Activated naive CD4-positive, alpha-beta T cell treated with anti-CD3 and anti-CD28 coated beads, Interleukin-2, amount 50 U/mL, for 16 hours (primary cell): ENCODE measurements at places on chromosomes 16 and 17.

GRCh38 chr16:10578474-10579316 lies 1.7 kb downstream of the EMP2 start:
- DNase-seq = no peak

DNA sequence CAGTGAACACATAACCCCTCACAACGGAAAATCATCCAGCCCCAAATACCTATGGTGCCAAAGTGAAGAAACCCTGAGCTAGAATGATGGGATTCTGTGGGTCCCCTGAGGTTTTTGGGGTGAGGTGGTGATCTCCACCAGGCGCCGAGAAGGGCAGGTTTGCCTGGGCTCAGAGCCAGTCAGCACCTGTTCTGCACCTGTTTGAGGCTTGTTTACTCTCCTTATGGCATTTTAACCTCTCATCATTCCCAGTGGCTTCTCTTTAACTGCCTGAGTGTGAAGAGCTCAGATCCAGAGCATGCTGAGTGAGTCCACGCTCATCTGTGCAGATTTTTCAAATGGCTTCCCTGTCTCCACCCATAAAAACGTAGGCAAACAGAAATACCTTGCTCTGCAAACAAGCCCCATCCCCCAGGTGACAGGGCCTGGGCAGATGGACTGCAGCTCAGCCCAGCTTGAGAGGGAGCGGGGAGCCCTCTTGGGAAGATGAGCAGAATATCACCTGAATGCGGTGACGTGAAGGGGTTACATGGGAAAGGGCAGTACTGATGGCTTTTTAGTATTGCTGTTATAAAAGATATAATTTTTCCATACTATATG lies 40.1 kb upstream of the CLEC19A start:
- DNase-seq = no peak

GRCh38 chr17:67293251-67294203 lies 48.5 kb upstream of the HELZ start:
- DNase-seq = peak; percentile 65

DNA sequence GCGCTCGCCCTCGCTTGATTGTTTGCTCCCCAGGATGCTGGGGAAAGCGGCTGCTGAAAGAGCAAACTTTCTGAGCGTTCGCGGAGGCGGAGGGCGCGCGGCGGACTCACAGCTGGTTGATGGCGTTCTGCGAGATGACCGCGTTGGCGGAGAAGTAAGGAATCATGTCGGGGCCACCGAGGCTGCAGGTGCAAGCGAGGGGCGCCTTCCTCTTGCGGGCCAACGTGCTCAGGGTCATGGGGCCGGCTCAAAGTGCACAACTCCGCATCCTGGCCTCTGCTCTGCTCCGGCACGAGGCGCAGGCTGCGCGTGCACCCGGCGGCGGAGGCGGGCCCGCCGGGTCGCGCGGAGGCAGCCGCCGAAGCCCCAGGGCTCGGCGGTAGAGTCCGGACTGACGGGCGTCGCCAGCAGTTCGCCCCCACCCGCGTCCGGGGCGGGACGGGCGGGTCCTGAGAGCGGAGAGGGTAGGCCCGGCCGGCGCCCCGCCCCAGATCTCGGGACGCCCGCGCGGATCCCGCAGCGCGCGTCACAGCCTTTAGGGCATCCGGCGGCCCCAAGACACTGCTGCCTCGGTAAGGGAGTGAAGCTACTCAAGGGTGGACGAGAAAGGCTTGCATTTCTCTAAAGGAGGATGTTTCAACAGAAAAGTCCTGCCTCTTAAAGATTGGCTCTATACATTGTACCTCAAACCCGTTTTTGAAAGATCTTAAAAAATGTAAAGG lies 138.5 kb upstream of the CORO6 start:
- DNase-seq = peak; percentile 91

- DNase-seq = no peak
Observed at GRCh38 chr17:78391843-78392242, 13.4 kb downstream of the PGS1 start.

DNA sequence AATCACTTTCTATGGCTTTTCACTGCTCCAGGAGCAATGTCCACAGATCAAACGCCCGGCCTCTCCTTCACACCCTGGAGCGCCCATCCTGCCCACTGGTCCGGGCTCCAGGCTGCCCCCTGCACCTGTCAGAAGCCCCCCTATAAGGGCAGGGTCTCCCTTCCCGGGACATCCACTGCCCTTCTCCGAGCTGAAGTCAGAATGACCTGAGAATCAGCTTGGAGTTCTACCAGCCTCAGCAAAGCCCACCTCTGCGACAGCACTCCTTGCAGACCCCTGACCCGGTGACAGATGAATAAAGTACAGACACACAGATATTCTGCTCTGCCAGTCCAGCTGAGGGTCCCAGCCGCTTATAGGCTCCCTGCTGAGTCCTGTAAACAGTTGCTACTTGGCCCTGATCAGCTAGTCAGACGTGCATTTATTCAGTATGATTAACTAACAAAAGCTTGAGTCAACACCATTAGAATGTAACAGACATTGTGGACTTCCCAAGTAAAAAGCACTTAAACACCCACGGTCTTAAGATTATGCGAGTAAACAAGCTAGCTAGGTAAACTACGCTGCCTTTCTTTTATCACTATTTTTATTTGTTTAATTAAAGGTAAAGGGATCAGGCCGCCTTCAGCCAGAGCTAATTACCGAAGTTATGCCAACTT lies 4.8 kb downstream of the SLC7A5 start:
- no peak for DNase-seq

GRCh38 chr17:28724500-28725165 lies 1.4 kb downstream of the TLCD1 start:
- no peak for DNase-seq

DNA sequence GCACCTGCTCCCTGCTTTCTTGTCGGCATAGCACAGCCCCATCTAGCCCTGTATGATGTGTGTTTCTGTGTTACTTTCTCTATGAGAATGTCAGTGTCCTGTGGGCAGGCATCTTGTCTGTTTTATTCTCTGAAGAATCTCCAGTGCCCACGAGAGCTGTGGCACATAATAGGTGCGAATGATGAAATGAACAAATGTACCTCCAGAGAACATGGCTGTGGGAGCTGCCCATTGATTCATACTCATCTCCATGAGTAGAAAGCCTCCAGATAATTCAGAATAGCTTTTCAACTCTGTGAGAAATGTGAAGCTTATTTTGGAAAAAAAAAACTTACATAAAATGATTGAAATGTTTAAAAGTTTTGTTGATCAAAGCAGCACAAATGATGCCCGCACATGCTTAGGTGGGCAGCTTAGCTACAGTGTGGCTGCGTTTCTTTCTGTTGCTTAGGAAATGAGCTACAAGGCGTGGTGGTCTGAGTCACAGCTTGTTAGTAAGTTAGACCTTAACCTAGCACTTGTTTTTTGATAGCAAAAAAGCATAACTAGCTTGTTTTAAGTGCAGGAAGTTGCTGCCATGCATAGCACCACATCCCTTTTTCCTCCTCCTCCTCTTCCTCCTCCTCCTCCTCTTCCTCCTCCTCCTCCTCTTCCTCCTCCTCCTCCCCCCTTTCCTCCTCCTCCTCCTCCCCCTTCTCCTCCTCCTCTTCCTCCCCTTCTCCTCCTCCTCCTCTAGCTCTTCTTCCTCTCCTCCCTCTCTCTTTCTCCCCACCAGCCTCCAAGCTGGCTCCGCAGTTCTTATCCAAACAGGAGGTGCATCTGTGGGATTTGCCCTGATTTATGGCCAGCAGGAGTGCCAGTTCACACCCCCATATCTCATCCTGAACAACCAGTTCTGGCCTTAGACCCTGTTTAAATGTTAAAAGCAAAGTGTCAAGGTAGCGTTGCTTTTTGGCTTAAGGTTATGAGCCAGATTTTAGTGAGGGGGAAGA lies 221.5 kb downstream of the IRF8 start:
- DNase-seq = no peak

GRCh38 chr17:69961501-69962145 lies 113.4 kb upstream of the KCNJ16 start:
- no peak for DNase-seq

- DNase-seq = no peak
Observed at GRCh38 chr16:74280448-74280847, 16.2 kb upstream of the PSMD7 start.

- no peak for DNase-seq
Observed at GRCh38 chr17:74746922-74747321, 1.5 kb upstream of the NHERF1 start.

DNA sequence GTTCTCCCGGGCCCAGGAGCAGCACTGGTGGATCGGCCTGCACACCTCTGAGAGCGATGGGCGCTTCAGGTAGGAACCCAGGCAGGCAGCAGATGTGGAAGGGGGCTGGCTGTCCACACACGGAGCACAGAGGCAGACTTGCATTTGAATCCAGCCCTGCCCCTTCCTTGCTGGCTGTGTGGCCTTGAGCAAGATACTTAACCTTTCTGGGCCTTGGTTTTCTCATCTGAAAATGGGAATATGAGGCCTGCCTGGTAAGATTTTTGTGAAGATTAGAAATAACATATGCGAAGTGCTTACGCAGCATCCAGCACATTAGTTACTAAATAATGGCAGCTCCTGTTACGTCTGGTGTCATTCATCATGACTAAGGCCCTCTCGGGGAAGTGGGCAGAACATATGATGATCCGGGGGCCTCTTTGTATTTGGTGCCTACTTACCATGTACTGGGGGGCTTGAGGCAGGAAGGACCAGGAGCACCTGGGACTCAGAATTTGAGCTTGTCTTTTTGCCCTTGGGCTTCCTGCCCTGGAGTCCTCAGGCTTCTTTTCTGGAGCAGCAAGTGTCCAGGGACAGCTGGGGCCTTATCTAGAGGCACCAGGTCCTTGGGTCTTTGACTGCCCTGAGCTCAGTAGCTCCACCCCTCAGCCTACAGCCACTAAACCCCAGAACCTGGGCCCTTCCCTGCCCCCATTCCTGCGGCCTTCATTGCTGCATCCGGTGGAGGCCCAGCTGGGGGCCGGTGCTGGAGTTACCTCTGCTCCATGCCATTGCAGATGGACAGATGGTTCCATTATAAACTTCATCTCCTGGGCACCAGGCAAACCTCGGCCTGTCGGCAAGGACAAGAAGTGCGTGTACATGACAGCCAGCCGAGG lies 53.8 kb downstream of the MRC2 start:
- no peak for DNase-seq

GRCh38 chr17:683499-684254 lies 31.0 kb downstream of the VPS53 start:
- DNase-seq = no peak

GRCh38 chr16:4682616-4683254 lies 10.6 kb upstream of the NUDT16L1 start:
- peak; percentile 46 for DNase-seq

GRCh38 chr17:6940186-6940649 lies 55.6 kb upstream of the ALOX12 start:
- DNase-seq = no peak

- DNase-seq = no peak
Observed at GRCh38 chr17:62892870-62893338, 73.1 kb upstream of the TANC2 start.

DNA sequence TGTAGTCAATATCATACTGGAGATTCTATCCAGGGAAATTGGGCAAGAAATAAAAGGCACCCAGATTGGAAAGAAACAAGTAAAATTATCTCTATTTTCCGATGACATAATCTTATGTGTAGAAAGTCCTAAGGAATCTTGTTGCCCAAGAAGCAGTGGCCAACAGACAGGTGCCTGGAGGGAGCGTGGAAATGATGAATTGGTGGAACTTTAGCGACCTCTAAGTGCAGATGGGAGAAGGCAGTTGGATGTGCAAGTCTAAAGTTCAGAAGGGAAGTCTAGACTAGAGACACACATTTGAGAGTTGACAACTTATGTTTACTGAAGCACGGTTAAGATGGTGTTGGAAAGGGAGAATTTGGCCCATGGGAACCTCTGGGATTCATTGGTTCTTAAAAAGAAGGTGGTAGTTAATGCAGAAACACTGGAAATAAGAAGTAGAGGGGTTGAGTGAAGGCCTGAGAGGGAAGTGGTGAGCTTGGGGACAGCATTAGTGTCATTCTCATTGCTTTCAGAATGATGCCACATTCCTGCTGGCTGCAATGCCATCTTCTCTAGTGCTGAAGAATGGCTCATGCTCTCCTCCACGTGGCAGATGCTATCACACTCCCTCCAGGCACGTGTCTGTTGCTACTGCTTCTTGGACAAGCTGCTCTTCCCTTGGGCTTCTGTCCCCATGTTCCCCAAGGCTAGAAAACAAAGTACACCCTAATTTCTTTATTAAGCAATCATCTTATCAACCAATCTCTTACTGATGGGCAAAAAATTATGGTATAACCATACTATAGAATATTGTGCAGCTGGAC lies 24.0 kb downstream of the TAT start:
- no peak for DNase-seq

DNA sequence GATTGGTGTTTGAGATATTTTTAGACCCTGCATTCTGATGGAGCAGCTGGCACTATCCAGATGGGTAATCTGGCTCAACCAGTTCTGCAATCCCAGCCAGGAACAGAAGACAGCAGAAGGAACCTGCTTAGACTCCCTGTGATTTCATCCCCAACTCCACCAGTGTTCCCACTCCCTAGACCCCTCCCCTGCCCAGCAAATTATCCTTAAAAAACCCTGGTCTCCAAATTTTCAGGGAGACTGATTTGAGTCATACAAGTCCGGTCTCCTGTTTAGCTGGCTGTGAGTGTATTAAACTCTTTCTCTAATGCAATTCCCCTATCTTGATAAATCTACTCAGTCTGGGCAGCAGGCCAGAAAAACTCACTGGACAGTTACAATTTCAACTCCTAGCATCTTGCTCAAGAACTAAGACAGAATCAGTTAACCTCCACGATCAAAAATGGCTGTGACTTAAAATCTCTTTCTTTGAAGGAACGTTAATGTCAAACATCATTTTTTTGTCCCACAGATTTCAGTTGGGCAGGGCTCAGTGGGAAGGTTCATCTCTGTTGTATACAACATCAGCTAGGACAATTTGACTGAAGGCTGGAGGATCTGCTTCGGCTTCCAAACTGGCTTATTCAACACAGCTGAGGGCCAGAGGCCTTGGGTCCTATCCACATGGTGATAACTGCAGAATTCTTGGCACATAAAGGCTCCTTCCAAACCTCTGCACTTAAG lies 4.9 kb upstream of the RBL2 start:
- DNase-seq = no peak

DNA sequence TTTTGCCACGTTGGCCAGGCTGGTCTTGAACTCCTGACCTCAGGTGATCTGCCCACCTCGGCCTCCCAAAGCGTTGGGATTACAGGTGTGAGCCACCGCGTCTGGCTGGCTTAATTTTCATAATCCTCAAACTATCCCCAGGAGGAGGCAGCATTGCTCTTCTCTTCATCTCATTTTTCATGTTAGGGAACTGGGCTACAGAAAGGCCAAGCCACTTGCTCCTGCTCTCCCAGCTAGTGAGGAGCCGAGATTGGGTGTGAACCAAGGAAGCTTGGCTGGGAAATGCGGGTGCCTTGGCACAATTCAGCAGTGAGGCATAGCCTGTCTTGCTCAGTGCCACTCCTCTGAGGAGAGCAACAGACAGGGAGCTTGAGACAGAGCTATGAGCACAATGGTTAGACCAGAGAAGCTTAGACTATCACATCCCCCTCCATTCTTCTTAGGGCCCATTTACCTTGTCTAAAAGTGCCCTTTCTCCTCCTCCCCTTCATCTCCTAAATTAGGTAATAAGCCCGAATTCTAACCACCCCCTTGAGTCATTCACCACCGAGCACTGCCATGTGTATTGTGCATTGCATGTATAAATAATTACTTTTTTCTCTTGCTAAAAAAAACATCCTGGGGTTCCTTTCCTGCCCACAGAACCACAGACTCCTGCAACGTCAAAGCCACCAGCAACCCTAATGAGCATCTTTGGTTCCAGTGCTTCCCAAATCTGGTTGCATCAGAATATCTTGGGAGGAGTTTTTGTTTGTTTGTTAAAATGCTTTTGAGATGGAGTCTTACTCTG lies 20.0 kb upstream of the KIF19 start:
- no peak for DNase-seq

GRCh38 chr17:39704821-39705551 lies 5.1 kb downstream of the ERBB2 start:
- no peak for DNase-seq
